ENCODE measurements at places on chromosomes 6 and 20.

- no peak for DNase-seq
Measured at GRCh38 chr20:62008643-62009183, 57.0 kb downstream of the TAF4 start.

- no peak for DNase-seq
Measured at GRCh38 chr6:126094411-126094810, 108.1 kb downstream of the TRMT11 start.

DNA sequence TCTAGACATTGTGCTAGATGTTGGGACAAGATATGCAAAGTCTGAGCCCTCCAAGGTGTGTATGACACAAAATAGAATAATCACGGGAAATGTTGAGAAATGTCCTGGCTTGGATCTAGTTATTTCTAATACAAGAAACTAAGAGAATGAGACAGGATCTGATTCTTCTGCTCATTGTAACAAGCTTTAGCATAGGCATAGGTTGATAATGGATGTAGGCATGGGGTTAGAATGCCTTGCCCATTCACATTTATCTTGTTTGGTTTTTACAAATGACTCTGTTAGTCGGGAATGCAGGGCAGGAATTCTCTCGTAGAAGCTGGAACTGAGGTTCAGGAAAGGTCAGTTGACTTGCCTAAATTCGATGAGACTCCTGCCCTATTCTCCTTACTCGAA lies 1.5 kb upstream of the SLC26A8 start:
- DNase-seq, result no peak

DNA sequence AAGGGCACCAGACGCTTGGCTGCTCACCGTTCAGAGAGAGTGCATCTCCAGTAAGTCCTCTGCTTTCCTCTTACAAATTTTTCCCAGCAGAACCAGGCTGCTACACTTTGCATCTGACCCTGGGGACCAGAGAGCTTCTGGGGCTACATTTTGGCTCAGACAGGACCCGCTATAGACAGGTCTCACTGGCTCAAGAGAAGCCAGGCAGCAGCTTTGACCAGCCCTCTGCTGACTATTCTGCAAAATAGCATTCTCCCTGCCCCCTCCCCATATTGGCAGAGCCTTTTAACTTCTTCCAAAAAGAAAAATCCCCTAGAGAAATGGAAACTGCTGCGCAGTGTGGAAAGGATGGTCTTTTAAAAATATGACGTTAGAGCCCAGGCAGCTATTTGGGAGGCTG lies 37.2 kb downstream of the CPXM1 start:
- DNase-seq, result no peak

DNA sequence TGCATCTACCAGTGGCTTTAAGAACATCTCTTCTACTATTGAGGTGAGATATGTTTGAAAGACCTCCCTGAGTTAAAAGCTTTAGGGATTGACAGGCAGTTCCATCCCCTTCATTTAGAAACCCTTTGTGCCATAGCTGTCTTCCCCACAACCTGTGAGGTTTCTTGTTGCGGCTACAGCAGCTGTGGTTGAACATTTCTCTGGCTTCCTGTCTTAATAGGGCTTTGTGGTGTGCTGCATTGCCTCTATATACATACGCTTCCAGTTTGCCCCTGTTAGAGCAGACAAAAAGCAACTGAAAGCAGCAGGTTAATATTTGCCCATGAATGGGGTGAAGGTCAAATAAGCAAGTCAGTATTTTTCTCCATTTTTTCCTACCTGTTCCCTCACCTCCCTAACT lies 210.2 kb downstream of the TMEM200A start:
- DNase-seq, result no peak

GRCh38 chr6:169292338-169293124 lies 38.9 kb upstream of the THBS2 start:
- DNase-seq, result no peak

GRCh38 chr6:1144842-1145767 lies 166.8 kb upstream of the FOXQ1 start:
- no peak for DNase-seq

- DNase-seq, result no peak
Measured at GRCh38 chr6:87487555-87487954, 14.8 kb downstream of the SLC35A1 start.

- DNase-seq, result no peak
Measured at GRCh38 chr20:10927011-10927583, 253.3 kb upstream of the JAG1 start.

- no peak for DNase-seq
Measured at GRCh38 chr6:143215363-143215762, 154.7 kb downstream of the AIG1 start.

Data from neural crest cell (in vitro differentiated cells).